Hypothalamus (tissue), 51 donors: ENCODE measurements at places on chromosomes 5 and 9.

- no peak for DNase-seq
Measured at GRCh38 chr5:175092691-175093090, 351.3 kb downstream of the DRD1 start.

GRCh38 chr5:78490709-78491485 is 130.5 kb downstream of the SCAMP1 start:
- DNase-seq: no peak

DNA sequence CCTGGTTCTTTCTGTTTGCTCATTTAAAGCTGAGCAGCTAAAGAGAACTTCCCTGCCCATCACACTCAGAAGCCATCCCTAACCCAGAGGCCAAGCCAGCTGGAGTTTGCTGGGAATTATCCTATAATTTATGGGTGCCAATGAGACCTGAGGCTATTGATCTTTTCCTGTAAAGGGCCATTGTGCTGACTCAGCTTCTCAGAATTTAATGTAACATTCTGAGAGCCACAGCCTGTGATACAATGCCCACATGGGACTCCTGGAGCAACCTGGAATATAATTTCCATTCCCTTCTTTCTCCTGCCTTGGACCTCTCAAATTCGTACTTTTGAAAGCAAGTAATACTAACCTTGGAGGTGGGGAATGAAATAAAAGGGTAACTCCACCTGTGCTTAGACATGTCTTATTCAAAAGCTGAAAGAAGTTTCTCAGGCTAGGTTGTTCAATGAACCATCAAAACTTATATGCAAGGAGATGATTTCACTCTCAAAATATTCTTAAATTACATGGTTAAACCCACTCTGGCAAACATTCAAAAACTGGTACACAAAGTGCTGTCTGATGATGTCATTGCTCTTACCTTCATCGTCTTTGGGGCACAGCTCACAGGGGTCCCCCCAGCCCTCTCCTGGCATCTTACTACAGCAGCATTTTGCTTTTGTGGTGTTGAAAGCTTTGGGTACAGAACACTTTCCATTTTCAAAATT is 206.7 kb downstream of the SLC12A2 start:
- no peak for DNase-seq

GRCh38 chr9:114270120-114270975 is 52.5 kb upstream of the ORM1 start:
- DNase-seq: no peak
